ENCODE measurements at places on chromosomes 16 and 17.

GRCh38 chr16:9922441-9922840 is 259.8 kb downstream of the GRIN2A start:
- no peaks in the 10 kb centered on the region for H3K27me3 ChIP-seq
- H3K4me1 ChIP-seq = no peaks in the 10 kb centered on the region
- no peak overlapping the region for H3K4me3 ChIP-seq
- DNase-seq = no peak
- H3K36me3 ChIP-seq = no peaks in the 10 kb centered on the region

DNA sequence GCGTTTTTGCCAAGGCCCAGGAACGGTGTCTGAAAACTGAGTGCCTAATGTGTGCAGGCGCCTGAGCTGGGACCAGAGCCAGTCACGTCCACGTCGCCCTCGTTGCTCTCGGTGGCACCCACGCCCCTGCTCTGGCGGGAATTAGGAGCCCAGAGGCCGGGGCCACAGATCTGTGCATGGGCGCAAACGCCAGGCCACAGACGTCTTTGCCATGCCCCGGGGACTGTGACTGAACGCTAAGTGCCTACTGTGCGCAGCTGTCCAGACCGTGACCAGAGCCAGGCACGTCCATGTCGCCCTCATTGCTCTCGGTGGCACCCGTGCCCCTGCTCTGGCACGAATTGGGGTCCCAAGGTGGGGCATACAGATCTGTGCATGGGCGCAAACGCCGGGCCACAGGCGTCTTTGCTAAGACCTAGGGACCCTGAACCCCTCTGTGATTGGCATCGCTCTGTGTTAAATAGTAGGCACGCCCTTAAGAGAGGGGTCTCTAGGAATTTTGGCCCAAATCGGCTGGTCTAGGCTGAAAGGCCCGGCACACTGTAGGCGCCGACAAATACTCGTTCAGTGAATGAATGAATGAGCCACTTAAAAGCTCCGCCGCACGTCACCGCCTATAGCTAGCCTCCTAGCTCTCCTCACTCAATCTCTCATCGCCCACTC is 827 bp upstream of the UBALD1 start:
- no peaks in the 10 kb centered on the region for H3K36me3 ChIP-seq
- H3K27me3 ChIP-seq = no peaks in the 10 kb centered on the region
- no peak overlapping the region for H3K4me3 ChIP-seq
- H3K27ac ChIP-seq = peak overlapping the region; percentile 48
- peaks cover 7% of the 10 kb centered on the region for H3K4me1 ChIP-seq

- peaks cover 4% of the 10 kb centered on the region for H3K4me1 ChIP-seq
- DNase-seq = no peak
- no peaks in the 10 kb centered on the region for H3K36me3 ChIP-seq
- H3K27me3 ChIP-seq = no peaks in the 10 kb centered on the region
- no peak overlapping the region for H3K4me3 ChIP-seq
Observed at GRCh38 chr16:49617016-49617629, 238.8 kb downstream of the ZNF423 start.

GRCh38 chr17:31604936-31605335 is 213.5 kb downstream of the RAB11FIP4 start:
- no peaks in the 10 kb centered on the region for H3K36me3 ChIP-seq
- no peak overlapping the region for H3K27ac ChIP-seq
- no peaks in the 10 kb centered on the region for H3K4me1 ChIP-seq
- DNase-seq = no peak
- H3K4me3 ChIP-seq = no peak overlapping the region
- no peaks in the 10 kb centered on the region for H3K27me3 ChIP-seq

- H3K36me3 ChIP-seq = no peaks in the 10 kb centered on the region
- no peaks in the 10 kb centered on the region for H3K4me1 ChIP-seq
- no peak overlapping the region for H3K4me3 ChIP-seq
- no peak overlapping the region for H3K27ac ChIP-seq
Observed at GRCh38 chr16:55081622-55082590, 151.2 kb downstream of the IRX5 start.

GRCh38 chr17:79993390-79994227 is 42.1 kb downstream of the TBC1D16 start:
- no peak overlapping the region for H3K4me3 ChIP-seq
- DNase-seq = peak; percentile 96
- peak overlapping the region; percentile 54 for H3K27ac ChIP-seq
- no peaks in the 10 kb centered on the region for H3K36me3 ChIP-seq

DNA sequence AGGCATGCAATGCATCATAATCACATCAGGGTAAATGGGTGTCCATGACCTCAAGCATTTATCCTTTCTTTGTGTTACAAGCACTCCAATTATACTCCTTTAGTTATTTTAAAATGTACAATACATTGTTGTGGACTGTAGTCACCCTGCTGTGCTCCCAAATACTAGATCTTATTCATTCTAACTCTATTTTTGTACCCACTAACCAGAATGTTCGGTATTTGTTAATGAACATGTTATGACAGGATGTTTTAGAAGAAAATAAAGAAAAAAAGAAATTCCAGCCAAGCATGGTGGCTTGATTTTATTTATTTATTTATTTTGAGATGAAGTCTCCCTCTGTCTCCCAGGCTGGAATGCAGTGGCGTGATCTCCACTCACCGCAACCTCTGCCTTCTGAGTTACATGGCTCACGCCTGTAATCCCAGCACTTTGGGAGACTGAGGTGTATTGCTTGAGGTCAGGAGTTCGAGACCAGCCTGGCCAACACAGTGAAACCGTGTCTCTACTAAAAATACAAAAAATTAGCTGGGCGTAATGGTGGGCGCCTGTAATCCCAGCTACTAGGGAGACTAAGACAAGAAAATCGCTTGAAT is 1.8 kb upstream of the NDE1 start:
- no peaks in the 10 kb centered on the region for H3K4me1 ChIP-seq
- DNase-seq = no peak
- no peak overlapping the region for H3K27ac ChIP-seq
- H3K4me3 ChIP-seq = no peak overlapping the region

GRCh38 chr17:61396586-61397085 is 3.0 kb upstream of the TBX2 start:
- DNase-seq = no peak
- H3K4me1 ChIP-seq = peaks cover 6% of the 10 kb centered on the region
- no peak overlapping the region for H3K4me3 ChIP-seq
- no peak overlapping the region for H3K27ac ChIP-seq
- H3K36me3 ChIP-seq = no peaks in the 10 kb centered on the region

GRCh38 chr17:38800237-38800760 is 943 bp upstream of the PIP4K2B start:
- H3K4me3 ChIP-seq = peak overlapping the region; percentile 26
- DNase-seq = no peak
- no peaks in the 10 kb centered on the region for H3K27me3 ChIP-seq
- no peaks in the 10 kb centered on the region for H3K36me3 ChIP-seq

DNA sequence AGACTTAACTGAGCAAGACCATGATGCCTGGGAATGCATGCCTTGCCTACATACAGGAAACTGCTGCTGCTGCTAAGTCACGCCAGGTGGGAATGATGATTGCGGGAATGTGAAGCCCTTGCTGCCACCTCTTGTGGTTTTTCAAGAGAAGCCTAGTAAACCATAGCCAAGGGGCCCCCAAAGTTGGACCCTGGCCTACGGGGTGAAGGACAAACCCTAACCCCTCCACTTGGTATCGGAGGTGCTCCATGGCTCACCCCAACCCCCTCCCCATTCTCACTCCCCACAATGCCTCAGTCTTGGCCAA is 233.9 kb downstream of the ZNF423 start:
- H3K27ac ChIP-seq = no peak overlapping the region
- peaks cover 4% of the 10 kb centered on the region for H3K4me1 ChIP-seq
- no peaks in the 10 kb centered on the region for H3K27me3 ChIP-seq
- no peak for DNase-seq
- no peaks in the 10 kb centered on the region for H3K36me3 ChIP-seq

- no peaks in the 10 kb centered on the region for H3K36me3 ChIP-seq
- DNase-seq = no peak
- H3K27ac ChIP-seq = no peak overlapping the region
- H3K4me1 ChIP-seq = peaks cover 2% of the 10 kb centered on the region
- no peak overlapping the region for H3K4me3 ChIP-seq
Observed at GRCh38 chr17:17036524-17036998, 5.7 kb upstream of the MPRIP start.

DNA sequence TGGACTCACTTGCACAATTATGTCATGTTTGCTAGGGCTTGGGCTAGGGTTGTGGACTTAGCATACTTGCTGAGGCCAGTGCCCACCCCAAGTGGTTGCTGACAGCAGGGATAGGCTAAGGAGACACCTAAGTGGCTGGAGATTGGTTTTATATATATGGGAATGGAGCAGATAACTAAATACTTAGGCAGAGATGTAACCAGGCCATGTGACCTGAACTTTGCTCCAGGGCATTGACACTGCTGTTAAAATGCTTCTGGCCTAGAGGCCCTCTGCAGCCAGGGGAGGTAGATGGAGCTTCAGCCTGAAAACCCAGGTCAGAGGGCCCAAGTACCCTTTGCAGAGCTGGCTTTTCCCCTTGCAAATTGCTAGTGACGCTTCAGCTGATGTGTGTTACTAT is 1.4 kb upstream of the ITGB3 start:
- no peaks in the 10 kb centered on the region for H3K36me3 ChIP-seq
- H3K27ac ChIP-seq = peak overlapping the region; percentile 4
- peaks cover 11% of the 10 kb centered on the region for H3K4me1 ChIP-seq
- H3K27me3 ChIP-seq = peaks cover 4% of the 10 kb centered on the region
- H3K4me3 ChIP-seq = no peak overlapping the region

DNA sequence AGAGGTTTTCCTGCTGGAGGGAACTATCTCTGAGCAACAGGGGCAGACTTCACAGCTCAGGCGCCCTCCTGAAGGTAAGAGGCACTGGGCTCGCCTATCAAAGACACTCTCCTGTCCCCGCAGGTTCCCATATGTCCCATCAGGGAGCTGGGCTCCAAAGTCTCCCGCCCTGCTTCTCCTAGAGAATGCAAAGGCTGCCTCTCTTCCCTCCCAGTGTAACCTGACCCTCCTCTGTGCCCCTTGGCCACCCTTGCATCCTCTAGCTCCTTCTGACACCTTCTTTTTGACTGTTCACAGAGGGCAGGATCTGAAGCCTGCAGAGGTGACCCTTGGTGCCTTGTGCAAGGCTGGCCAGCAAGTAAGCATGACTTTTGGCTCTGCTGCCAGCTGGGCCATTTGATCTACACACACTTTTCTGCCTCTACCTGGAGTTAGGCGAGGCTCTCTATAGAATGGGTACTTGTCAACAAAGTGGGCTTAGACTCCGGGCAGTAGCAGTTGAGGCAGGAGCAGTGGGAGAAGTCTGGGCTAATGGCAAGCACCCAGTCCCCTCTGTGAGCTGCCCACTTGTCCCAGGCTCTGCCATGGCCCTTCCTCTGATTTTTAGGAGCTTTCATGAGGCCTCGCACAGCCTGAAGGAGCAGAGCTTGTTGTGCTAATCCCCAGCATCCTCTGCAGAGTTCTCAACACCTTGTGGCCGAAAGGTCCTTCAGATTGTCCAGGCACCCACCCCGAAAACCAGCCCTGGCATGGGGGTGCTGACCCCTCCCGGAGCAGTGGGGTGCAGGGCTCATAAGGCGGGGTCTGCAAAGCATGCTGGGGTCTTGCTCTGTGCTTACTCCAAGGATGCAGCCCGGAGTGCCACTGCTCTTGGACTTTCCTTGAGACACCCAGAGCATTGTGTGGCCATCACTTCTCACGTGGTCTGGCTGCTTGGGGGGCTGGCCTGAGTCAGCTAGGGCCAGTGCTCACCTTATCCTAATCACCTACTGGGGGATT is 122.9 kb downstream of the METRNL start:
- no peaks in the 10 kb centered on the region for H3K36me3 ChIP-seq
- no peaks in the 10 kb centered on the region for H3K27me3 ChIP-seq
- no peak overlapping the region for H3K4me3 ChIP-seq
- H3K27ac ChIP-seq = no peak overlapping the region

DNA sequence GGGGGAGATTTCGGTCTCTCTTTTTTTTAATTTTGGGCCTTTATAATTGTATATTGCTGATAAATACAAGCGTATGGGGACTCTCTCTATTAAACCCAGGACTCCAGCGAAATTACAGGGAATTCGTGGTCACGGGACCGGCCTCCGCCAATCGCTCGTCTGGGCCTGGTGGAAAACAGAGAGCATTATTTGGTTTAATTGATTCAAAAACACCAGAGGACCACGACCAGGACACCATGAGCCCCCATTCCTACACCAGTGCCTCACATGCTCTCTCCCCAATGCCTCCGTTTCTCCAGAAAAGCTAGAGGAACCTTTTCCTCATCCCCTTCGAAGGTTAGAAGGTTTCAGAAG is at the start of gene HOXB2:
TSS of gene HOXB2 (minus strand) at position 88 of the 354 bp plus-strand sequence. CDS start 198 bp downstream, outside the sequence.
- no peak within 1 kb of the TSS for H3K27ac ChIP-seq
- no peak for DNase-seq
- H3K4me1 ChIP-seq = peaks cover 6% of the 10 kb centered on the region
- no peaks in the 10 kb centered on the region for H3K36me3 ChIP-seq

GRCh38 chr16:78780808-78781207 is 681.4 kb downstream of the WWOX start:
- H3K36me3 ChIP-seq = no peaks in the 10 kb centered on the region
- no peak overlapping the region for H3K27ac ChIP-seq
- DNase-seq = no peak
- H3K4me1 ChIP-seq = no peaks in the 10 kb centered on the region

GRCh38 chr17:44775136-44775837 is 16.5 kb downstream of the ADAM11 start:
- DNase-seq = peak; percentile 100
- no peaks in the 10 kb centered on the region for H3K4me1 ChIP-seq
- H3K36me3 ChIP-seq = no peaks in the 10 kb centered on the region
- H3K4me3 ChIP-seq = peak overlapping the region; percentile 32
- H3K27me3 ChIP-seq = no peaks in the 10 kb centered on the region

DNA sequence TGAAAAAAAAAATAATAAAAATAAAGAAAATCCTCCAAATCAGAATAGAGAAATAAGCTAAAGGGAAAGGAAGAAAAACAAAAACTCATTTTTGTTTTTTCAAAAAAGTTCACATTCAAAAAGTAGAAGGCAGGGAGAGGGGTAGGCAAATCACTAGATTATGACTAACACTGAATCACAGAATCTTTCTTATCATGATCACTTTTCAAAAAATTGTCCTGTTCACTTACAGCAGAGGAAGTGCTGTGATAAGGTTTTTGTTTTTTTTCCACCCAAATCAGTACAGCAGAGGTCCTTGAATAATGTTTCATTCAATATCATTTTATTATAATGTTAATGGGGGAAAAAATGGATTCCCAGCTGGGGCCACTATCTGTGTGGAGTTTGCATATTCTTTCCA is 106.4 kb downstream of the CA4 start:
- no peaks in the 10 kb centered on the region for H3K36me3 ChIP-seq
- H3K4me3 ChIP-seq = no peak overlapping the region
- H3K4me1 ChIP-seq = no peaks in the 10 kb centered on the region

All from mesendoderm (in vitro differentiated cells).